Right renal pelvis (tissue), 4 donors: ENCODE measurements at places on chromosomes 2 and 18. TPM values are rescaled to one million over a fixed set of nuclear protein-coding genes. Genes with fewer than 3 reads are reported as not detected.

DNA sequence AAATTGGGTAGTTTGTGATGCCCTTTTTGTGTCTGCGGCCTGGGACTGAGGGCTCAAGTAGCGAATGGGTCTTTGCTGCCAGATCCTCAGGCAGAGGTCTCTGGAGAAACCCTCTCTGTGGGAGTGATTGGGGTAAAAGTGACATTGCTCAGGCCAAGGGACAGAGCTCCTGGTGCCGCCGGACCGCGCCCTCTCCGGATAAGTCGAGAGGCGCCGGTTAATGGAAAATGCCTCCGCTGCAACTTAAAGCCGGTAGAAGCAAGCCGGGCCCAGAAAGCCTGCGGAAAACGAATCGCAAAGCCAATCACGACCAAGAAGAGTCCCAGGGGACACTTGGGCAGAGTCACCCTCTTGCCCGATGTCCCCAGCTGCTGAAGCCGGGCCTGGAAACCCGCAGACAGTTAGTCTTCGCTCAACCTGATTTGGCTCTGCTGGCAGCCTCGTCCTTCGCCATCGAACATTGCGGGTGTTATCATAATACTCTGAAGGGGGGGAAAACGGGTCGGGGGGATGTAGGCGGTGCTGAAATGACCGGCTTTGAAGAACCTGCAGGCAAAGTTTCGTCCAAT lies 352 bp upstream of the HOXD12 start:
- DNase-seq = no peak

GRCh38 chr2:58594762-58595161 lies 353.6 kb upstream of the FANCL start:
- no peak for DNase-seq

GRCh38 chr2:18119883-18120282 lies 241.4 kb downstream of the KCNS3 start:
- DNase-seq = no peak

GRCh38 chr2:231682603-231683291 lies 25.6 kb upstream of the PTMA start:
- DNase-seq = no peak

DNA sequence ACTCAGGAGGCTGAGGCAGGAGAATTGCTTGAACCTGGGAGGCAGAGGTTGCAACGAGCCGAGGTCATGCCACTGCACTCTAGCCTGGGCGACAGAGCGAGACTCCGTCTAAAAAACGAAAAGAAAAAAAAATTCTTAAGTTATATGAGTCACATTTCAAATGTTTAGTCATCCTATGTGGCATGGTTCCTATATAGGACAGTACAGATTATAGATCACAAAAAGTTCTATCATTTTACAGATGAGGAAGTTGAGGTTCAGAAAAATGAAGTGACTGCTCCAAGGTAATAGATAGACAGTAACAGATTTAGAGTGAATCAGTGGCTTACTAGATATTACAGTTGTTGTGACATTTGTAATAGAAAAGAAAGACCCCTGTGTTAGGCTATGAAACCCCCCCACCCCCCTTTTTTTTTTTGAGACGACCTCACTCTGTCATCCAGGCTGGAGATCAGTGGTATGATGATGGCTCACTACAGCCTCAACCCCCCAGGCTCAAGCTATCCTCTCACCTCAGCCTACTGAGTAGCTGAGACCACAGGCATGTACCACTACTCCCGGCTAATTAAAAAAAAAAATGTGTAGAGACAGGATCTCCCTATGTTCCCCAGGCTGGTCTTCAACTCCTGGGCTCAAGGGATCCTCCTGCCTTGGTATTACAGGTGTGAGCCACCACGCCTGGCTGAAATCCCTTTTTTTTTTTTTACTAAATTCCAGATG lies 22.7 kb downstream of the PTPN4 start:
- DNase-seq = no peak

DNA sequence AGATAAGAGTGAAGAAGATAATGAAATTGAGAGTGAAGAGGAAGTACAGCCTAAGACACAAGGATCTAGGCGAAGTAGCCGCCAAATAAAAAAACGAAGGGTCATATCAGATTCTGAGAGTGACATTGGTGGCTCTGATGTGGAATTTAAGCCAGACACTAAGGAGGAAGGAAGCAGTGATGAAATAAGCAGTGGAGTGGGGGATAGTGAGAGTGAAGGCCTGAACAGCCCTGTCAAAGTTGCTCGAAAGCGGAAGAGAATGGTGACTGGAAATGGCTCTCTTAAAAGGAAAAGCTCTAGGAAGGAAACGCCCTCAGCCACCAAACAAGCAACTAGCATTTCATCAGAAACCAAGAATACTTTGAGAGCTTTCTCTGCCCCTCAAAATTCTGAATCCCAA lies 15.7 kb downstream of the MSH6 start:
- DNase-seq = no peak

GRCh38 chr2:9384521-9384920 lies 38.8 kb downstream of the ITGB1BP1 start:
- no peak for DNase-seq

GRCh38 chr2:155961641-155962040 lies 370.9 kb downstream of the NR4A2 start:
- DNase-seq = no peak

GRCh38 chr2:37795938-37796337 lies 124.5 kb upstream of the CDC42EP3 start:
- no peak for DNase-seq

DNA sequence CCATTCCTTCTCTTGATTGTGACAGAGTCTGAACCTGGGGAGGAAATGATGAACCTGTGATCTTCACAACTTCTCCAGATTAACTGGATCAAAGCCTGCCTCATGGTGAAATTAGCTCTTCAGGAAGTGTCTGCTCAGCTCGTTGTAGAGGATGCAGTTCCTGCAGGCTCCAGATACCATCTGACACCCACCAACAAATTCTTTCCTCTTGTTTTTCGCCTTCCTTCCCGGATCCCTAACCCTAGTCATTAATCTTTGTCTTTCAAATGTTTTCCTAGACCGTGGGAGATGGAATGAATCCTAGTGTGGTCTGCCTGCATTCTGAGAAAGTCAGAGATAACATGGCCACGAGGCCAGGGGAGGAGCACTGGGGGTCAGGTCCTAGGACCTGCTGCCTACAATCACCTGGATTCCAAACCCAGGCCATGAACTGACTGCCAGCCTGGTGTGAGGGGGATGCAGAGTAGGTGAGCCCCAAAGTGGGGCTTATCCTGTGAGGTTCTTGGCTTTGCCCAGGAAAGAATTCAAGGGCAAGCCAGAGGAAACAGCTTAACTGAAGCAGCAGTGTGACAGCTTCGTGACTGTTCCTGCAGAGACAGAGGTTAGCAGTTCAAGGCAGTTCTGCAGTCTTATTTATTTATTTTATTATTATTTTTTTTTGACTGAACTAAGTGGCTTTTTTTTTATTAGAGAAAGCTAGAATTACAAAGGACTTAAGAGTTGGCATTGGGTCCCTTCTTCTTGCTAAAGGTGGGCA lies 67.8 kb downstream of the DIPK1C start:
- no peak for DNase-seq

DNA sequence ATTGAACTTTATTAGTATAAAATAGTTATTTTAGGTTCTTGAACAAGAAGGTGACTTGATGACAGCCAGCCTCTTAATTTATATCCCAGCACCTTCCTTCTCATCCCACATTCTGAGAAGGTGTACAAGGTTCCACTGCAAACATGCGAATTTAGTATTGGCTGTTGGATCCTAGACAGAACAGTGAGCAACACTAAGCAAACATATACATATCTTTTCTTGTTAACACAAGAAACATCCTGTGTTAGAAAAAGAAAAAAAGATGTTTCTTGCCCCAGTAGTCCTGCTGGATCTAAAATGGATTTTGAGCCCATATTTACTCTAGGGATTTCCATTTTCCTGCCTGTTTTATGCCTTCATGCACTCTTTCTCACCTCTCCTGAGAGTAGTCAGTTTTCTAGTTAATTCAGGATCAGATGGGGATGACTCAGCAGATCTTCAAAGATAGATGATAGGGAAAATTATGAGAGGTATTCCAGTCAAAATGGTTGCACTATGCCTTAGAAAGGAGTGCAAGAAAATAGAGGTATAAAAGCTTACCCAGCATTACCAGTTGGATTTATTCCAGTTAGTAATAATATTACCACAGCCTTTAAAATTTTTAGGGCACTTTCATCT lies 336.5 kb downstream of the MEIS1 start:
- no peak for DNase-seq

DNA sequence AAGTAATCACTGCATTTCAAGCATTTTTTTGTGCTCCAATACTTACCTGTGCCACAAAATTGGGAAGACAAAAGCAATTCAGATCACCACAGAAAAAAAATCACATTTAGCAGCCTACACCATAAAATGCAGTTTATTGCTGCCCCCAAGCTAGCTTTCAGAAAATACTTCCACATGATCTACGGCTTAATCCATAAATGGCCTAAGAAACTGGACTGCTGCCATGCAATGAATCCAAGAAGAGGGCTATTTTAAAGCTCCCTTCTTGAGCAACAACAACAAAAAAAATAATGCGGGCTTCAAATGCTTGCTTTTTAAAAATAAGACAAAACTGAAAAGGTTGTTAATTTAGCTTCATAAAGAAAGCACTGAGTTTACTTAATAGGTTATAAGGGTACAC lies 272.3 kb downstream of the RAD51AP2 start:
- peak; percentile 16 for DNase-seq

DNA sequence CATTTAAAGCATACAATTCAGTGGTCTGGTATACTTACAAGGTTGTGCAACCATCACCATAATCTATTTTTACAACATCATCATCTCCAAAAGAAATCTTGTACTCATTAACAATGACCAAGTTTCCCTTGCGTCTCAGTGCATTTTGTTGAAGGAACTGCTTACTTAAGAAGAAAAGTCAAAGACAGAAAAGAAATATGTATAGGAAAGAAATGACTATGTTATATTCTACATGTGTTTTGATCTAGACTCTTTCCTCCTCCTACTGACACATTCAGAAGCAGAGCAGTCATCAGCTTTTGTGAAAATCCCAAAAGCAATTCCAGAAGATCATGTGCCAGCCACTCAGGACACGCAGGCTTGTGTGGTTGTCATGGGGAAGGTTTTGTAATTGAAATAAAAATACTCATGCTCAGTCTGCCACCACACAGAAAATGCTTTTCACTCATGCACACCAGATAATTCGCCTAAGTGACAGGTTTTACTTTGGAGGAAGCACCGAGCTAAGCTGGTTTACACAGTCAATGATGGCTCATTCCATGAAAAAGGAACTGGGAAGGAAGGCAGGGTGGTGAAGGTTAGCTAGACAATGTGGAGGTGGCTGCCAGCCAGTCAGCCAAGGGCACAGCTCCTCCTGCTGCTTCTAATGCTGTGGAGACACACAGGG lies 158.5 kb upstream of the REV1 start:
- no peak for DNase-seq

DNA sequence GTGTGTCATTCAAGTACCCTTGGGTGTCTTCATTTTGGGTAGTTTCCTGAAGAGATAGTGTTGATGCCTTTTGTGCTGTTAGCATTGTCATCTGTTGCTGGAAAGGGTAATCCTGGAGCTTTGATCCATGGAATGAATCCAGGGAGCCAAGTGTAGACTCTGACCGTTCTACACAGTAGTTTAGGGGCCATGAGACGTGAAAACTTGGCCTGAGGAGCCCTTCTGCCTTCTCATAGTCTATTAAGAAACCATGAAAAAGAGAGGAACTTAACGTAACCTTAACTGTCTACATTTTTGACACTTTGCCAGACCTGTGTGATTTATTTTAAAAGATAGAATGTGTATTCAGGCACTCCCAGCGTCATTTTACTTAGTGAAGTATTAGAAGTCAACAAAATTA lies 194.0 kb downstream of the BABAM2 start:
- no peak for DNase-seq

DNA sequence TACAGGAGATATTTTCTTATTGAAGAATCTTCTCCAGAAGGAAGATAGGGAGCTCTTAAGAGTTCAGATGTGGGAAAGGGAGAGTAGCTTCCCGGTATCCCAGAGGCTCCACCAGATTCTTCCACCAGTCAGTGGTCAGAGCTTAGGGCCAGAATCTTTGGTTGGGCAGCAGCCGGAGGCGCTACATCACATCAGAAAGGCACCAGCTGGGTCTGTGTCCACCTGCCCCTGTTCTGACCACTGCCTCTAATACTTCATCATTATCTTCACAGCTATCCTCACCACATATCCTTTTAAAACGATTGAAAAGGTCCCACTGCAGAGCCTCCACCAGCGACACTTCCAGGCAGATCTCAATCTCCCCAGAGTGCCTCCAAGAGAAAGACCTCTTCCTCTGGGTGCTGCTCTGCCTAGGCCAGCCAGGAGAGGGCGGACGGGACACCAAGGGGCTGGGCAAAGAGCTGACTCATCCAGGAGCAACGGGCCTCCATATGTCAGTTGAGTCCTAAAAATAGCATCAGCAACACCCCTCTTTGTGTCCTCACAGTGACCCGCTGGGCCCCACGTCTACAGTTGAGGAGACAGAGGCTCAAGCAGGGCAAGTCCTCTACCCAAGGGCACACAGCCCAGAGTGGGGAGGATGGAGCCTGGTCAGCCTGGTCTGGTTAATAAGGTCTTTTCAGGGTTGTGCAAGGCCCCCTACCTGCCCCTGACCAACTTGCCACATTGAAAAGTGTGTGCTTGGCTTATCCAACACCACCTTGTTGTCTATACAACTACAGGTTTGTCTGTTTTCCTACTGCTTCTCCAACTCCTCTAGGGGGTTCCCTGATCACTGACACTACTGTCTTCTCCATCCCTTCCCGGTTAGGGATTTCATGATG lies 81.2 kb downstream of the ADD2 start:
- no peak for DNase-seq

- no peak for DNase-seq
Observed at GRCh38 chr2:191436368-191437055, 191.3 kb downstream of the MYO1B start.

DNA sequence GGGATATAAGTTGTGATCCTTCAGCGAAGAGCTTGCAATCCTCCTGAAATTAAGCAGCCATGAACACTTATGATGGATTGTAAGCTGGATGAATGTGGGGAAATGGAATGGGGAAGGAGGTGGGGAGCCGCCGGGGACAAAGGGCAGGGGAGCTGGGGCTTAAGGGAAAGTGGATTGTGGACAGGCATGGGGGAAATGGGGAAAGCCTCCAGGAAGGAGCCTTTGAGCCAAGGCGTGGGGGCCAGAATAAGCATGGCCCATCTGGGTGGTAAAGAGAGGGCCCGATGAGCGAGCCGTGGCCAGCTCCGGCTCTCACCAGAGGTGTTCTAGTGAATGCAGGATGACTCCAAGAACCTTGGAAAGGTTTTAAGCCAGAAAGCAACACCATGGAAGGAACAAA lies 124.0 kb downstream of the SMAD7 start:
- no peak for DNase-seq

DNA sequence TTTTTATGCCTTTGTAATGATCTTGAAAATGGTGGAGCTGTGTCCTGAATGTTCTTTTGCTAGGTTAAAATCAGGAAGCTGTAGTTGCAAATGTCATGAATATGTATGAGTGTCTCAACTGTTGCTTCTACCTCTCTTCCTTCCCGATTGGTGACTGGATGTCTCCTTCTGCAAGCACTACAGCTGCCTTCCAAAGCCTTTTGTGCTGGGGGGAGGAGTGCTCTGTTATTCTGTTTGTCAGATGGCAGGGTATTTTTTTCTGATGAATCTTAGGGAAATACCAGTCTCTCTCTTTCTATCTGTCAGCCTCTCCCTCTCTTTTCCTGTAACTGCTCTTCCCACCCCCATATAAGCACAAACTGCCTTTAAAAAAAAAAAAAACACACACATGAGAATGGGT lies 1396.3 kb upstream of the CELF4 start:
- DNase-seq = no peak

The FOXI3 gene
- polyA plus RNA-seq = 0.08 TPM

The FARSB gene
- polyA plus RNA-seq = 24.8 TPM

The RASGRP3 gene
- 27.1 TPM for polyA plus RNA-seq

The VWA3B gene
- 0.41 TPM for polyA plus RNA-seq

The CDH19 gene
- polyA plus RNA-seq = 0.74 TPM

The FSHR gene
- not detected for polyA plus RNA-seq

The DSC3 gene
- 2.5 TPM for polyA plus RNA-seq

The RGPD4 gene
- 0.04 TPM for polyA plus RNA-seq
